RCC 7860 (cell line): ENCODE measurements at places on chromosomes 3 and 15.
A peak's percentile ranks its signal among the peaks of the same experiment; 100 is the strongest.

DNA sequence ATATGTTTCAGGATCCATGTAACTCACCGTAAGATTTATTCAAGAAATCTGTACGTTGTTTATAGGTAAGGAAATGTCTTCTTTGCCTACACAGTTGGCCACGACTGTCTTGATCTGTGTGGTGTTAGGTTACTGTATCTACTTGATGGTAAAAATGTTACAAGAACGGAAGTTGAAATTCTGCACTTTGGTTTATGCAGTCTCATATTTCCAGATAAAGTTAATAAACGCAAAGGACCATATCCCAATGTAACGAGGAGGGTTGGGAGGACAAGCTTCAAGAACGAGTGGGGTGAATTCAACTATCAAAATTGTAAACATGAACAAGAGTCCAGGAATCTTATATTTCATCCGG lies 1.0 kb downstream of the USF3 start:
- no peak for DNase-seq

DNA sequence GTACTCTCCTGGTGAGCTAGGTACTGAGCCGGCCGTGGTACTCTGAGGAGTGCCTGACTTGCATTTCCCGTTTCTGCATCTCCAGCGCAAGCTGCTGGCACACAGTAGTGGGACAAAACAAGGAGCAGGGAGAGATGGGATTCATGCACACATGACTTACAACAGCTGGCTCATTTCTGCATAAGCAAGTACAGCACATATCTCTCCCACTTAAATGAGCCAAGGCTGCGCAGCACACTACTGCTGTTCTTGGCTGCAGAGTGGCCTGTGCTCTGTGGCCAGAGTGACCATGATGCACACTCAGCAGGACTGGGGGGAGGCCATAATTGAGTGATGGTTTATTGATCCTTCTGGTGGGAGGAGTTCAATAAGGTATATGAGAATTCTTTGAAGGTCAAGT lies 59.2 kb upstream of the ABHD17C start:
- DNase-seq = no peak

- DNase-seq = no peak
Measured at GRCh38 chr15:25532269-25533140, 93.7 kb upstream of the UBE3A start.

- peak; percentile 39 for DNase-seq
Measured at GRCh38 chr3:126607214-126607908, 47.6 kb downstream of the TXNRD3 start.

GRCh38 chr3:54826251-54826691 lies 101.6 kb downstream of the LRTM1 start:
- DNase-seq = no peak

GRCh38 chr3:111473550-111473949 lies 68.4 kb upstream of the CD96 start:
- no peak for DNase-seq

- no peak for DNase-seq
Measured at GRCh38 chr15:89912674-89913396, at the start of gene ARPIN. TSS of gene ARPIN (minus strand) at chr15:89912952. CDS start at chr15:89912835, 117 bp downstream.

- no peak for DNase-seq
Measured at GRCh38 chr3:57981483-57982087, 26.6 kb upstream of the FLNB start.

DNA sequence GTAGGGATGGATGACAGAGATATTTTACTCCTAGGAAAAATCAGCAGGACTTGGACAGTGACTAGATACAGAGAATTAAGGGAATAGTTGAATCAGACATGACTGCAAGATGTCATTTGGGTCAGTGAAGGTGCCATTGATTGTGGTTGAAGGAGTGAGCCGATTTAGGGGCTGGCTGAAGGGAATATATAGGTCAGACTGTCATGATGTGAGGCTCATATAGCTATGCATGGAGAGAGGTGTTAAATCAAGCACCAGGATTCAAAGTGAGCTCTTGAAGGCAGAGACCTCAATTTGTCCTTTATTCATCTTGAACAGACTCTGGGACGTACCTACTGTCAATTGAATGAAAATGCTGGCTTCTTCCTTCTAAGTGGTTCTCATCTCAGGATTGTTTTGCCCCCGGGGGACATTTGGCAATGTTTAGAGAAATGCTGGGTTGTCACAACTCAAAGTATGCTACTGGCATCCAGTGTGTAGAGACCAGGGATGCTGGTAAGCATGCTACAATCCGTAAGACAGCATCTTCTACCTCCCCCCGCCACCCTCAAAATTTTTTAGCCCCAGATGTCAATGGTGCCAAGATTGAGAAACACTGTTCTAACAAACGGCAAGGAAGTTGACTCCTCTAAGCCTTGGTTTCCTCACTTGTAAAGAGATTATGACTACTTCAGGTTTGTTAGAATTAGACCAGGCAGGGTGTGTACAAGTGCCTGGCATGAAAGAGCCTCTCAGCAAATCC lies 7.8 kb downstream of the ATP2C1 start:
- no peak for DNase-seq

GRCh38 chr3:4749567-4750002 lies 229.7 kb upstream of the BHLHE40 start:
- no peak for DNase-seq

DNA sequence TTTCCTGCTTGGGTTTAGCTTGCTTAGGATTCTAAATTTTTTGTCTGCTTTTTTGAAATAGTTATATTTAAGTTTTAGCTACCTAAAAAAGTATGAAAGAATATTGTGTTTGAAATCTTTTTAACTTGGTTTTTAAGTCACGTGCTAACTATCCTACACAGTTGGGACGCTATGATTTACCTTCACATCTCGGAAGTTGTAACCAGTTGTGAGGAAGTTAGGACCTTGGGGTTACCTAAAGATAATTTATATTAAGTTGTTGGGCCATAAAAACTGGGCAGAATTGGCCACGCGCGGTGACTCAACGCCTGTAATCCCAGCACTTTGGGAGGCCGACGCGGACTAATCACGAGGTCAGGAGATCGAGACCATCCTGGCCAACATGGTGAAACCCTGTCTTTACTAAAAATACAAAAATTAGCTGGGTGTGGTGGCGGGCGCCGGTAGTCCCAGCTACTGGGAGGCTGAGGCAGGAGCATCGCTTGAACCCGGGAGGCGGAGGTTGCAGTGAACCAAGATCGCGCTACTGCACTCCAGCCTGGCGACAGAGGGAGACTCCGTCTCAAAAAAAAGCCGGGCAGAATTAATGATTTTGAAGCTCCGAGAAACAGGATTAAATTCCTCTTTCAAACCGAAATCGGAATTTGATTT lies 1.0 kb downstream of the ZFAND6 start:
- no peak for DNase-seq

GRCh38 chr3:187889106-187889505 lies 143.8 kb upstream of the BCL6 start:
- DNase-seq = no peak

DNA sequence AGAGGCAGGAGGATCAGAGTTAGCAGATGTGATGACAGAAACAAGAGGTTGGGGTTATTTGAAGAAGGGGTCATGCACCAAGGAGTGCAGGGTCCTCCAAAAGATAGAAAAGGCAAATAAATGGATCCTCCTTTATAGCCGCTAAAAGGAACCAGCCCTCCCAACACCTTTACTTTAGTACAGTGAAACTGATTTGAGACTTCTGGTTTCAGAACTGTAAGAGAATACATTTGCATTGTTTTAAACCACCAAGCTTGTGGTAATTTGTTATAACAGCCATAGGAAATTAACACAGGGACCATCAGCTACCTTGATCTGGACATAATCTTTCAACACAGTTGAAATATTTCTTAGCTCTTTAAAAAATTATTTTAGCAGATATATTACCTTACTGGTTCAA lies 166.6 kb downstream of the TIGIT start:
- no peak for DNase-seq

DNA sequence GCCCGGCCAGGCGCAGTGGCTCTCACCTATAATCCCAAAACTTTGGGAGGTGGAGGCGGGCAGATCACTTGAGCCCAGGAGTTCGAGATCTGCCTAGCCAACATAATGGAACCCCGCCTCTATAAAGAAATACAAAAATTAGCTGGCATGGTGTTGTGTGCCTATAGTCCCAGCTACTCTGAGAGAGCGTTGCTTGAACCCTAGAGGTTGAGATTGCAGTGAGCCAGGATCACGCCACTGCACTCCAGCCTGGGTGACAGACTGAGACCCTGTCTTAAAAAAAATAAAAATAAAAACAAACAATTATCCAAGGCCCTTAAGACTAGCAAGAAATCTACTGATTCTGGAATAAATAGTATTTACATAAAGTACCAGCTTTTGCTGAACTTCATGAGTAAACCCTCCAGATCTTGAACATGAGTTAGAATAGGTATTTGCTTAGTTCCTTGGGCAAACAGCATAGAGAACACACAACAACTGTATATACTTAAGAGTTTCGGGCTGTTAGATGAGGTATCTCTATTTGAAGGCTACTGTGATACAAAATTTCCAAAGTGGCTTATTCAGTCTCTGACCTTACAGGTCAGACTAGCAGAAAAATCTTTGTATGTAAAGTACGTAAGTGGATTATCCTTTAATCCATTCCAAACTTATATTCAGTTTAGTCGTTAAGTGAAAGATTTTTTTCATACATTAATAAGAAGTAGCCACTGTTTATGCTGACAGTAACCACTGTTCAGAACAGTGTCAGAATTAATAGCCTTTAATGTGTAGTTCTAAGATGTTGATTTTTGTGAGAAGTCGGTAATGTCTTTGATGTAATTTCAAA lies 171.1 kb upstream of the CGNL1 start:
- DNase-seq = no peak

GRCh38 chr3:142319094-142319493 lies 93.7 kb upstream of the GK5 start:
- DNase-seq = peak; percentile 46

- DNase-seq = peak; percentile 69
Measured at GRCh38 chr3:102006812-102007485, 157.6 kb downstream of the NFKBIZ start.

- no peak for DNase-seq
Measured at GRCh38 chr3:44309500-44309899, 29.1 kb upstream of the TCAIM start.

- no peak for DNase-seq
Measured at GRCh38 chr3:76122007-76122406, 336.7 kb upstream of the ZNF717 start.

DNA sequence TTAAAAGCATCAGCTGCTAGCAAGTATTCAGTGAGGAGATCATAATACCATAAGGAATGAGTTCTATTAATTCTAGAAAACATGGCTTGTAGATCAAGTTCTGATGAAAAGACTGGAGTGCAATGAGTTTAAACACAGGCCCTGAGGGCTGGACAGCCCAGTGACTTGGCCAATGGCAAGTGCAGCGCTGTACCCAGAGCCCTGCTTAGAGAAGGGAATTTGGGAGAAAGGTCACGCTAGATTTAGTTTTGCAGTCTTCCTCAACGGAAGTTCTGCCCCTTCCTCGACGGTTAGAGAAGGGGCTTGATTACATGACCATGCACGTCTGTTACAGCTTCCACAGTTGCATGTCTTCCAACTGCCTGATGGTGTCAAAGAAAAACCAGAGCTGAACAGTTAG lies 4.0 kb downstream of the TMEM212 start:
- no peak for DNase-seq

DNA sequence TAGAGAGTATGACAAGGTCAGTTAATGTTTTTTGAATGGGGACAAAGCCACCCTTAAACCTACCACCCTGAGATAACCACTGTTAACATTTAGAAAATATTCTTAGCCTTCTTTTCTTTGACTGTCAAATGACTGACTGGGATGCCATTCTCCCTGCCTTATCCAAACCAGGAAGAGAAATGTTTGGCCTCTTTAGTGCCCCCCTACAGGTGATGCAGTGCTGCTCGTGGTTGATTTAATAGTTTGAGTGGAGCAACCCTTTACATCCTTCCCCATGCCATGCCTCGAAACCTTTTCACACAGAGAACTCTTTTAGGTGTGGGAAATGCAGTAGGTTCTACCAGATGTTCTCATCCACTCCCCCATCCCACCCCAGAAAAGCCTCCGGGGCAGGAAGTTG lies 38.7 kb upstream of the UMPS start:
- DNase-seq = no peak
